ENCODE measurements at places on chromosomes 5 and 9.
A peak's percentile ranks its signal among the peaks of the same experiment; 100 is the strongest.

GRCh38 chr5:170317499-170317898 lies 19.9 kb upstream of the LCP2 start:
- DNase-seq, result no peak

- DNase-seq, result no peak
These were observed 112.9 kb downstream of the SLC1A3 start for GRCh38 chr5:36719282-36719681.

- no peak for DNase-seq
These were observed 16.7 kb downstream of the S100Z start for GRCh38 chr5:76866503-76866902.

GRCh38 chr5:127814588-127814973 lies 111.4 kb downstream of the CCDC192 start:
- no peak for DNase-seq

- no peak for DNase-seq
These were observed 77.3 kb downstream of the UBE2QL1 start for GRCh38 chr5:6525910-6526309.

GRCh38 chr9:6611865-6612264 lies 33.7 kb downstream of the GLDC start:
- no peak for DNase-seq

- no peak for DNase-seq
These were observed 47.8 kb downstream of the PRLR start for GRCh38 chr5:35182486-35182885.

DNA sequence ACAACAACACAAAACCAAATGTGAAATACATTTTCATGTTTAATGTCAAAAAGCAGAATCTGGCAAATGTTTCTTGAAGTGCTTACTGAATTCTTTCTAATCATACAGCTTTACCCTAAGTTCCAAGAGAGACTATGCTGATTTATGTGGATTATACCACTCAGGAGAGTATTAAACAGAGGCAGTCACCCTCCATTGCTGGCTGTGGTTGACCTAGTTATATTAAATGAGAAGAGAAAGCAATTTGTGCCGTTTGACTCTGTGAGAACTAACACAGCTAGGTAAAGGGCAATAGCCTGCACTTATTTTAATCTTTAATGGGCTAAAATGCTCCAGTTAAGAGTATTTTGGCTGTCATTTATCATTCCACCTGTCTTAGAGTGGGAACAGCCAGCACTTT lies 62.6 kb downstream of the ELL2 start:
- DNase-seq, result no peak

GRCh38 chr9:90445391-90445790 lies 197.2 kb downstream of the DIRAS2 start:
- no peak for DNase-seq

- no peak for DNase-seq
These were observed 5.9 kb downstream of the PCDHB6 start for GRCh38 chr5:141155540-141156374.

GRCh38 chr9:117723986-117724625 lies 19.9 kb downstream of the TLR4 start:
- no peak for DNase-seq

DNA sequence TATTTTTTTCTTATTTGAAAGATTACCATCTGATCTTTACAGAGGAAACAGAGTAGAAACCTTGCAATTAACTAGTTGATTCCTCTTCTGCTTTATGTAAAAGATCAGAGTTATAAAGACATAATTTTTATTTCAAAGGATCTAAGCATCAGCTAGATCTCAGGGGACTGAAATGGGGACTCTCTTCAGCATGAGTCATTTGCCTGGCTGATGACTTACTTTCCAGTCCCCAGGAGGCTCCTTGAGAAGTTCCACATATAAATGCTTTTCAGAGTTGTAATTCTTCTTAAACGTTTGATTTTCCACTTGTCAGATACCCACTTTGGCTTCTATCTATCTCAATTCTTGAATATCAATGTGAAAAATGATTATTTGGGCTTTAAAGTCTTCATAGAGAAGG lies 389.4 kb downstream of the RAB3C start:
- DNase-seq, result no peak

- peak; percentile 46 for DNase-seq
These were observed 13.4 kb upstream of the JADE2 start for GRCh38 chr5:134511796-134512660.

- DNase-seq, result no peak
These were observed 203.7 kb downstream of the NXNL2 start for GRCh38 chr9:88738709-88739108.

DNA sequence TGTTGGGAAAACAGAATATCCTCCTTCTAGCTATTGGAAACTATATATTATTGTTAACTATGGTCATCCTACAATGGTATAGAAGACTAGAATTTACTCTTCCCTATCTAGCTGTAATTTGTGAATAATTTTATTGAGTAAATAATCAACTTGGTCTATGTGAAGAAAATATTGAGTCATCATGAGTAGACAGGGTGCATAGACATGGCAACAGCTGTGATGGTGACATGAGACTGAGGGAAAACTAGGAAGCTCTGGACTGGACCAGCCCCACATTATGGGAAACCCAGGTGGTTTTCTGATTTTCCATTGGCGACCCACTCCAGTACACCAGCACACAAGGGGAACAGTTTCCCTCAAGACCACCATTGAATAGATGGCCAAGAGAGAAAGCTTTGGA lies 95.0 kb downstream of the APBA1 start:
- no peak for DNase-seq

DNA sequence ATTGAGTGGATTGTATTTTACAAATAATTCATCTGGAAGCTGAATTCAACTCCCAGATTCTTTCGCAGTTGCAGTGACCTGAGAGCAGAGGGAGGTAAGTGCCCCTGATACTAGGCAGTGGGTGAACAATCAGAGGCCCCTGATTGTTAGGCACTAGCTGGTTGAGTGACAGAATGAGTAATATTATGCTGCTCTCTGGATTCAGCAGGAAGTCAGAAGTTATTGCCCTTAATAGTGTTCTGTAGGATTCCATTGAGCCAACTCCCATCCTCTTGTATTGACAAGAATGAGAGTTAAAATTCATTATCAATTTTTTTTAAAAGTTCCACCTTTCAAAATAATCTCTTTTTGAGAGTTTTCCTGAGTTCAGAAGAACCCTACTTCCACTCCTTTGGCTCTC lies 301.2 kb downstream of the DTWD2 start:
- no peak for DNase-seq

GRCh38 chr9:135085830-135086546 lies 1.5 kb upstream of the OLFM1 start:
- DNase-seq, result peak; percentile 83

DNA sequence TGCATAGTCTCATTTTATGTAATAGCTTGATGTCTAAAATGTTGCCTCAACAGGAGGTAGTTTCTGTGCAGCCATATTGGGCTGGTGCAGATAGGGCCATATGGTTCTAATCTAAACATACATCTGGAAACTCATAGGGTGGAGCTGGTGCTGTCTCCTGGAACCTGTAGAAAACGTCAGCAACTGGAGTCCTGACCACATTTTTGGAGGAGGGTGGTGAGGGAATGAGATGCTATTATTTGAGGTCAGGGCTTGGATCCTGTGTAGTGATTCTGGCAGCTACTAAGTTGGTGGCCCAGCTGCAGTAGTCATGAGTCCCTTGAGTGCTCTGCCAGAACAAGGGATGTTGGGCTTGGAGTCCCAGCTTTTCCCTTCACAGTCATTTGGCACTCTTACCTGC lies 14.1 kb downstream of the MAN2A1 start:
- DNase-seq, result no peak

- no peak for DNase-seq
These were observed 32.3 kb downstream of the GLRA1 start for GRCh38 chr5:151892393-151892792.

- DNase-seq, result no peak
These were observed 31.4 kb downstream of the LIX1 start for GRCh38 chr5:97111004-97111403.

GRCh38 chr9:124593651-124594058 lies 86.5 kb upstream of the NR5A1 start:
- no peak for DNase-seq

GRCh38 chr5:130282049-130282448 lies 377.8 kb downstream of the CHSY3 start:
- no peak for DNase-seq

DNA sequence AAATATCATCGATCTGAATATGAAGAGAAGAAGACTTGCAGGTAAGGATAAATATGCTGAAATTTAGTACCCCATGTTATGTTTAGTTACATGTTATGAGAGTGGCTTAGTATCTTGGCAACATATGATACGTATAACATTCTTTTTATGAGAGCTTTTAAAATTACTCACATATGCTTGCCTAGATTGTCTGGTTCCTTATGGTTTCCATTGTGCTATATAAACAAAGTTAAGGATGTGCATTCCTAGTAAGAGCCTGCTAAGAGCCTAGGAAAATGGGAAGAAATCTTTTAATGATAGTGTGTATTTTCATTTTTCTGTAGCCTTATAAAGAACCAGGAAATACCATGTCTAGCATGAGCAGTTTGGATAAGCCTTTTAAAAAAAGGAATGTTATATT lies 112.0 kb upstream of the KCNN2 start:
- DNase-seq, result no peak

DNA sequence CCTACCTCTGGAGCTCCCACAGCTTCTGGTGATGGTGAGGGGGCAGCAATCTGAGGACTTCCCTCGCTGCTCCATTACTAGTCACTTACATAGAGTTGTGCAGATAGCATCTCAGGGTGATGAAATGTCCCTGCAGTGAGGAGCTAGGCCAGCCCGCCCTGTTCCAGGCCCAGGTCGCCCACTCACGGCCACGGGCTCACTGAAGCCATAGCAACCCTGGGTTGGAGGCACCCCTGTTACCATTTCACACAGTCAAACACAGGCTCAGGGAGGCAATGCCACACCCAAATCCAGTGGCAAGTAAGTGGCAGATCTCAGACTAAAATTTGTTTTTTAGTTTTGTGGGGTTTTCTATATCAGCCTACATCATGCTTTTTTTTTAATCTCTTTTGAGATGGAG lies 19.6 kb downstream of the SH2D3C start:
- DNase-seq, result no peak

- no peak for DNase-seq
These were observed 483.2 kb downstream of the CDH10 start for GRCh38 chr5:24161559-24161958.

GRCh38 chr5:40619421-40619820 lies 60.3 kb upstream of the PTGER4 start:
- no peak for DNase-seq

DNA sequence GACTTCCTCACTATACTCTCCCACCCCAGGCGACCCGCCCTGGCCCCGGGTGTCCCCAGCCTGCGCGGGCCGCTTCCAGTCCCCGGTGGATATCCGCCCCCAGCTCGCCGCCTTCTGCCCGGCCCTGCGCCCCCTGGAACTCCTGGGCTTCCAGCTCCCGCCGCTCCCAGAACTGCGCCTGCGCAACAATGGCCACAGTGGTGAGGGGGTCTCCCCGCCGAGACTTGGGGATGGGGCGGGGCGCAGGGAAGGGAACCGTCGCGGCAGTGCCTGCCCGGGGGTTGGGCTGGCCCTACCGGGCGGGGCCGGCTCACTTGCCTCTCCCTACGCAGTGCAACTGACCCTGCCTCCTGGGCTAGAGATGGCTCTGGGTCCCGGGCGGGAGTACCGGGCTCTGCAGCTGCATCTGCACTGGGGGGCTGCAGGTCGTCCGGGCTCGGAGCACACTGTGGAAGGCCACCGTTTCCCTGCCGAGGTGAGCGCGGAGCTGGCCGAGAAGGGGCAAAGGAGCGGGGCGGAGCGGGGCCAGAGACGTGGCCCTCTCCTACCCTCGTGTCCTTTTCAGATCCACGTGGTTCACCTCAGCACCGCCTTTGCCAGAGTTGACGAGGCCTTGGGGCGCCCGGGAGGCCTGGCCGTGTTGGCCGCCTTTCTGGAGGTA lies 2.1 kb downstream of the CA9 start:
- DNase-seq, result no peak

DNA sequence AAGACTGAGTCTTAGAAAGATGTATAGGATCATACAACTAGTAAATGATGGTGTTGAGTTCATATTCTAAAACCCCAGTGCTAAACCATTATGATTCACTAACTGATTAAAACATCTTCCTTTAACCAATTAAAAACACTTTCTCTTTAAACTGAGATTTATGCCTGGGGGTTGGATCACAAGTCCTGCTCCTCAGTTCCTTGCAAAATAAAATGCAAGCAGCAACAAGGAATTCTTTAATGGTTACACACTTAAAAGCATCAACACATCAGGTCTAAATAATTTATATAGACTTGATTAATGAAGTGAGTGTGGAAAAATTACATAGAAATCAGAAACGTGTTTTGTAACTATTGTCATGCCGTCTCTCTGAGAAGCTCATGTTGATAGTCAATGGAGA lies 189.2 kb downstream of the TARS1 start:
- no peak for DNase-seq

- no peak for DNase-seq
These were observed 83.6 kb downstream of the ANKH start for GRCh38 chr5:14787801-14788579.

DNA sequence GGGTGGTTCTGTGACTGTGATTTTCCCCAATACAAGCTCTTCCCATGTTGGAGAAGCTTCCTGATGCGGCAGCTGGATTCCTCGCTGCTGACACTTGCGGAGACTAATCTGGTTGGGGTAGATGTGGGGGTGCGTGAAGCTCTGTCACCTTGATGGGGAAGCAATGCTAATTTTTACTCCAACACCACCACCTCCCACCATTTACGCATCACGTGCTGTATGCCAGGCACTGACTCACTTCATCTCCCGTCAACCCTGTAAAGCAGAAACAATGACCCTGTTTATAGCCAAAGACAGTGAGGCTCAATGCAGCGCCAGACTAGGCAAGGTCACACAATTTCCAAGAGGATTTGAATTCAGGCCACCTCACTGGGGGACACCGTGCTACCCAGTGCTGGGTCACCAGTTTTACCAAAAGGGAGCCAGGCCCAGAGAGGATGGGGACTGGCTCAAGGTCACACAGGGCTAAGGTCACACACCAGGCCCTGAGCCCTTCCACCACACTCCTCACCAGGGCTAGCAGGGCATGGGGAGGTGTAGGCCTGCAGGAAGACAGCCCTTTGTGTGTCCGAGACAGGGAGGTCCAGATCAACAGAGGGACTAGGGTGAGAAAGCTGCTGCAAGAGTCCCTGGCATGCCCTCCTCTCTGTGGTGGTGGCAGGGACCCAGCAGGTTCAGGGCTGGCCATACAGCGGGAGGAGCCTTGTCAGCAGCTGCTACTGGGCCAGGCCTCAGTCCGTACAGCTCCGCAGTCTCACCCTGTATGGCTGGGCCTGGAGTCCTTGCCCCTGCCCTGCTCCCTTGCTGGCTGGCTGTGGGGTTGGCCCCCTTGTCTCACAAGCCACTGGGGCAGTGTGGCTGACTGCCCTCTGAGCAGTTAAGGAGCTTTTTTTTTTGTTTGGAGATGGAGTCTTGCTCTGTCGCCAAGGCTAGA lies 3.3 kb downstream of the STKLD1 start:
- DNase-seq, result no peak

DNA sequence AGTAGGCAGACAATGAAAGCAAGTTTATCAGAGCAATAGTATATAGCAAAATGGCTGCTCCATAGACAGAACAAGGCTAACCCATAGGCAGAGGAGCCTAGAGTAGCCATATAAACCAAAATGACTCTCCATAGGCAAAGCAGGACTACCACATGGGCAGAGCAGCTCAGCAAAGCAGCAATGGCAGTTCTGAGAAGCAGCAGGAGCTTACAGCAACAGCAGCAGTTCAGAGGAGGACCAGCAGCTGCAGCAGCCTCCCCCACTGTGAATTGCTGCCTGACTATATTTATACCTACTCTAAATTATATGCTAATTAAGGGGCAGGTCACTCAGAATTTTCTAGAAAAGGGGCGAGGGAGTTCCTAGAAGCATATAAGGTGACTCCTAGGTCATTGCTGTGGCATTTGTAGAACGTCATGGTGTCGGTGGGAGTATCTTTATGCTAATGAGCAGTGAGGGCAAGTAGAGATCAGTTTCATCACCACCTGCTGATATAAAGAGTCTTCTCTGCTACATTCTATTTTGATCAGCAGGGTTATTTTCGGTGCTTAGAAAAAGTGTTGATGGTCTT lies 1115.5 kb downstream of the DTWD2 start:
- DNase-seq, result no peak

All from omental fat pad (tissue), 4 donors.